HL-60 (cell line): ENCODE measurements at places on chromosomes 12 and 14.

DNA sequence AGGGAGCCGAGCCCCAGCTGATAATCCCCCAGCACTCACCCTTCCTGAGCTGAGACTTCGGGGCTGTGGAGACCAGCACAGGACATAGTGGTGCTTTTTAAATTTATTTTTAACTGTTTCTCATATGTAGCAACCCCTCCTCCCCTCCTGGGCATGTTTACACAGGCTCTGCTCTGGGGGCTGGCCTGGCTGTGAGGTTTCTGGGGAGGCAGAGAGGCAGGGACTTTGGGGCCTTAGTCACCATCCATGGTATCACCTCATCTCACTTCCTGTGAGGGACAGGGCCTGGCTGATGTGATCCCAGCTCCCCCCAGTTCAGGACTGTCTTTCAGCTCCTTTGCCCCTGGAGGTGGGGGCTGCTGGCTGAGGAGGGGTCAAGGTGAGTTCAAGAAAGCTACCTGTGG, 20.4 kb downstream of the VASH1 start:
- no peak for DNase-seq

DNA sequence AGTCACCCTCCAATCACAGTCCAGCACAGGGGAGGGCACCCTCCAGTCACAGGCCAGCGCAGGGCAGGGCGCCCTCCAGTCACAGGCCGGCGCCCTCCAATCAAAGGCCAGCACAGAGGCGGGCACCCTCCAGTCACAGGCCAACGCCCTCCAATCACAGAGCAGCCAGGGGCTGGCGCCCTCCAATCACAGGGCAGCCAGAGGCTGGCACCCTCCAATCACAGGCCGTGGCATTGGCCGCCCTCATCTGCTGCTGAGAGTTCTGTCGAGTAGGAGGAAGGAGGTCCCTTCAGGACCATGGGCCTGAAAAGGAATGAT, 26.6 kb downstream of the DDX51 start:
- no peak for DNase-seq

- no peak for DNase-seq
These were observed 52.9 kb downstream of the PEBP1 start for GRCh38 chr12:118188690-118189371.

DNA sequence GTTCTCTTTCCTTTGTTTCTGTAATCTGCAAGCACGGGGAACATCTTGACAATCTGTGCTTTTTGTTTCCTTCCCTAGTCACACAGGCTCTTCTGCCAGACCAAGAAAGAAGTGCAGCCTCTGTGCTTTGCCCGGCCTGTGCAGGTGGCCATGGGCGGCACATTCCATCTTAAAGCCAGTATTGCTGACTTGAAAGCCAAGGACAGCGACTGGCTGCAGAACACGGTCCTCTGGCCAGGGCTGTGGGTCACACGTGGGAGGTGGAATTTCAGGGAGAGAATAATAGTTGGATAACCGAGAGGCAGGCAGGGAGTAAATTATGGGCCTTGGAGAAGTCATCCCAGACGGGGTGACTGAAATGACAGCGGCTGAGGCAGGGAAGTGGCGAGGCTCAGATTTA, 24.8 kb downstream of the FNTB start:
- no peak for DNase-seq

DNA sequence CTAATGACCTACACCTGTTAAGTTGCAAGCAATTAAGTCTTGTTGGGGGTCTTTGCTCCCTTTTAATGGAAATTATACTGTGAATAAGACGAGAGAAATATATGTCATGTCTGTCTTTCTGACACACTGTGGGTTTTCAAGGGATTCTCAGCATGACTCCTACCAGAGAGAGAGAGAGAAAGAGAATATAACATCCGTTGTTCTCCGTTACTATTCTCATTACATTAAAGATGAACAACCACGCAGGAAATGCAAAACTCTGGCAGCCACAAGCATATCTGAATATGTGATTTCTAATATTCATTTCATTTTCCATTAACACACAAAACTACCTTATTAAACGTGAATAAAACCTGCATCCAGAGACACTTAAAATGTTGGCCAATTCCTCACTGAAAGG, 67.3 kb upstream of the EGLN3 start:
- no peak for DNase-seq

- no peak for DNase-seq
These were observed 116.4 kb downstream of the NTF3 start for GRCh38 chr12:5548152-5548943.
